ENCODE measurements at places on chromosomes 5 and 9. TPM values are rescaled to one million over a fixed set of nuclear protein-coding genes. Genes with fewer than 3 reads are reported as not detected.

The PCSK1 gene
- polyA plus RNA-seq: not detected

The DNM1 gene
- 35.7 TPM for polyA plus RNA-seq

The TAS2R1 gene
- not detected for polyA plus RNA-seq

The ZNF618 gene
- polyA plus RNA-seq: 5.0 TPM

The RFESD gene
- 3.1 TPM for polyA plus RNA-seq

The PCDHA6 gene
- polyA plus RNA-seq: 0.02 TPM

The EPB41L4A gene
- 0.31 TPM for polyA plus RNA-seq

The STPG3 gene
- polyA plus RNA-seq: not detected

The AFAP1L1 gene
- 0.89 TPM for polyA plus RNA-seq

The SPINK6 gene
- not detected for polyA plus RNA-seq

The RIC1 gene
- 21.9 TPM for polyA plus RNA-seq

The PLPP7 gene
- polyA plus RNA-seq: 8.6 TPM

The TESK1 gene
- 26.0 TPM for polyA plus RNA-seq

The BTNL9 gene
- not detected for polyA plus RNA-seq

The PDCD1LG2 gene
- polyA plus RNA-seq: 19.4 TPM

The CATSPER3 gene
- polyA plus RNA-seq: 0.37 TPM

The SPINK13 gene
- not detected for polyA plus RNA-seq

The UBAP2 gene
- 12.8 TPM for polyA plus RNA-seq

The N4BP3 gene
- 0.16 TPM for polyA plus RNA-seq

The WDR31 gene
- 1.3 TPM for polyA plus RNA-seq

The SPACA9 gene
- 6.7 TPM for polyA plus RNA-seq

The ACTBL2 gene
- 0.99 TPM for polyA plus RNA-seq

The CCDC192 gene
- not detected for polyA plus RNA-seq

The UNC5A gene
- 0.55 TPM for polyA plus RNA-seq

The PRLR gene
- 0.34 TPM for polyA plus RNA-seq

The PAX5 gene
- 0.05 TPM for polyA plus RNA-seq

The OGN gene
- polyA plus RNA-seq: 0.03 TPM

The ARAP3 gene
- polyA plus RNA-seq: 5.5 TPM

The CNTLN gene
- polyA plus RNA-seq: 2.5 TPM

The MCC gene
- polyA plus RNA-seq: 3.6 TPM

The PTGES gene
- 3.2 TPM for polyA plus RNA-seq

The SNCB gene
- polyA plus RNA-seq: 0.15 TPM

The PCDHA10 gene
- 0.02 TPM for polyA plus RNA-seq

The SHISAL2B gene
- not detected for polyA plus RNA-seq

The GABRA1 gene
- not detected for polyA plus RNA-seq

The IDNK gene
- polyA plus RNA-seq: 4.2 TPM

The SEMA6A gene
- 0.29 TPM for polyA plus RNA-seq

The ANKRD18A gene
- 0.02 TPM for polyA plus RNA-seq

The GMCL2 gene
- polyA plus RNA-seq: not detected

The C9orf50 gene
- 0.30 TPM for polyA plus RNA-seq

The IL17B gene
- not detected for polyA plus RNA-seq

The PCDHGA7 gene
- 7.8 TPM for polyA plus RNA-seq

The OR1J4 gene
- 0.13 TPM for polyA plus RNA-seq

The TRPM6 gene
- polyA plus RNA-seq: 0.08 TPM

Measured in SK-N-SH (cell line).